ENCODE measurements at places on chromosomes 16 and 17.

DNA sequence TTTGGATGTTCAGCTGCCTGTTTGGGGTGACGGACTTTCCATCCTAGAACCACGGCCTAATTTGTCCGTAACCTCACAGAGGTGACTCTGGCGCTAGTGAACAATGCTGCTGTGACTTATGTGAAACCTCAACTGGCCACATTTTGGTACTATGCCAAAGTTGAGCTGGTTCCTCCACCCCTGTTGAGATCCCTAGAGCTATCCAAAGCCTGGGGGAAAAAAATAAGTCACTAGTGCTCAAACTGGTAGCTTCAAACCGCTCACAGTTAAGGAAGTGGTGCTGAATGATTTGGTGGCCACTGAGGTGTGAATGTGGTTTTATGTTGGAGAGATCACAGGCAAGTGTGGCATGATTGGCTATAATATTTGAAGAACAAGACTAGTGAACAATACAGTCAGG is 11.3 kb upstream of the TUBG2 start:
- DNase-seq: no peak
- no peak overlapping the region for H3K4me3 ChIP-seq
- no peaks in the 10 kb centered on the region for H3K27me3 ChIP-seq
- no peaks in the 10 kb centered on the region for H3K4me1 ChIP-seq
- no peaks in the 10 kb centered on the region for H3K36me3 ChIP-seq
- H3K27ac ChIP-seq: no peak overlapping the region

DNA sequence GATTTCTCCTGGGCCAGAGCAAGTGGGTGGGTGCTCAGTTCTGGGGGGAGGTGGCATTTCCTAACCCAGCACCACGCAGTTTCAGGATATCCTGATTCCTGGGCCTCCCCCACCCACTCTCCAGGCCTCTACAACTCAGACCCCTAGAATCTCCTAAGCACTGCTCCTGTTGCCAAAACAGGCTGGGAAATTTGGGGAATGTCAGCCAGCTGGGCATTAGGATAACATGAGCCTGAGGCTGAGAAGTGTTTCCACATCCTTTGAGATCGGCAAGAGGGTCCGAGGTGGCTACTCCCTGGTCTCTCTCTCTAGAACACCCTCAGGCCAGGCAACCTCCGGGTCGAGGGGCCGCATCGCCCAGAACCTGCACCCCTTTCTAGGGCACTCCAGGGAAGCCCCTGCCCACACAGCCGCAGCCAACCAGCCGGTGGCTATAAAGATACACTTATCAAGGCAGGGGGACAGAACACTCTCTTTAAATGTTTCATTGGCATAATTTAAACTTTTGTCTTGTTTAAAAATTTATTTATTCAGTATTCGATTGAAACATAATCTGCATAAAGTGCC is 23.6 kb downstream of the TBC1D16 start:
- no peak for DNase-seq
- H3K27ac ChIP-seq: no peak overlapping the region
- H3K4me3 ChIP-seq: no peak overlapping the region

DNA sequence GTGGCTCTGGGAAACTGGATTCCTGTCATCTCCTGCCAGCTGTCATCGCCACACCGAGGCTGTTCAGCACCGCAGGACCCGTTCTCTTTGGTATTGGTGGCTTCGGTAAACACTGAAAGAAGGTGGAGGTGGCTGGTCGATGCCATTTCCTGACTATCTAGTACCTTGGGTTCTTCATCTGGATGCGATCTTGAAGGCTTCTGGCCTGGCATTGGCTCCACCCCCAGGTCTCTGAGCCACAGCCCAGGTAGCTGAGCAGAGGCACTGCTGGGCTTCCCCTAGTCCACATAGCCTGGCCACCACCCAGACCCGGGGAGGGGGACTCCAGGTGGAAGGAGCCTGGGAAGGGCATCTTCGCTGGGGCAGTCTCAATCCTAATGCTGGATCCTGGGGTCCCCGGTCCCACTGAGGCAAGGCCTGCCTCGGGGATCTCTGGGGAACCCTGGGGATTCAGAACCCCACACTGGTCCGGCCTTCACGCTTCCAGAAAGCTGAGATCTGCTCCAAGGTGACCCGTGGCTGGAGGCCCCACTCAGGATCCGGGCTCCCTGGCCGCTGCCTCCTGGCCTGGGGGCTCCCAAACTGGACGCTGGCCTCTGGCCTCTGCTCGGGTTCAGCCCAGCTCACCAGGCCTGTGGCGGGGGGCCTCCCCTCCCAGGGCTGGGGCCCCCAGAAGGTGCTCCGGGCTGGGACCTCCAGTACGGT is 1.8 kb downstream of the C16orf54 start:
- H3K4me1 ChIP-seq: peaks cover 6% of the 10 kb centered on the region
- H3K36me3 ChIP-seq: no peaks in the 10 kb centered on the region
- no peak overlapping the region for H3K4me3 ChIP-seq
- no peak for DNase-seq
- H3K27ac ChIP-seq: no peak overlapping the region

DNA sequence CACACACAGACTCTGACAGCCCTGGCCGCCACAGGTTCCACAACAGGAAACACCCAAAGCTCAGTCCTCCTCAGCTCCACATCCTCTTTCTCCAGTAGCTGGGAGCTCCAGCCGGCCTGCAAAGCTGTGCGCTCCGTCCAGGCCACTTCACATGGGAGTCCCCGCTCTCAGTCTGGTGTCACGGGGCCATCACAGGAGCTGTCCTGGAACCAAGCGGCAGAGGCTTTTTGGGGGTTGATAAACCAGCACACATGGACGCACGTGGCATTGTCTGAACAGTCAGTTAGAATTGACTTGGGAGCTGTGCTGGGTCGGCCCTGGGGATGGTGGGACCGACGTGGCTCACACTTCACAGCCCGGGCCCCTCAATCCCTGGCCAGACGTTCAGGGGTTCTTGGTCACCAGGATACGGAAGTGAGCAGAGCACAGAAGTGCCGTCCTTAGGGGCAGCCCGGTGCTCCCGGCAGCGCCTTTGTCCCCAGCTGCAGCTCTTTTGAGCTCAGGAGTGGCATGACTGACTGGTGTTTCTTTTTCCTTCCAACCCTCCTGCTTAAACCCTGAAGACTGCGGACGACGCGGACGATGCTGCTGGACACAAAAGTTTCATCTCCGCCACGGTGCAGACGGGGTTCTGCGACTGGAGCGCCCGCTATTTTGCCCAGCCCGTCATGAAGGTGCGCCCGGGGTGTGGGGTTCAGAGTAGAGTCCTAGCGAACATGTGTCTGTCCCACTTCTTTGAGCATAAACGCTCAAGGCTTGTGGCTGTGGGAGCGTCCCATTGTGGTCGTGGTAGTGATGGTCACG is 66.6 kb upstream of the CHMP6 start:
- H3K4me3 ChIP-seq: no peak overlapping the region
- no peak overlapping the region for H3K27ac ChIP-seq
- no peaks in the 10 kb centered on the region for H3K36me3 ChIP-seq
- DNase-seq: no peak
- no peaks in the 10 kb centered on the region for H3K27me3 ChIP-seq

GRCh38 chr16:28188085-28188916 is 23.5 kb downstream of the XPO6 start:
- peaks cover 62% of the 10 kb centered on the region for H3K4me1 ChIP-seq
- peaks cover 57% of the 10 kb centered on the region for H3K36me3 ChIP-seq
- H3K4me3 ChIP-seq: no peak overlapping the region
- DNase-seq: peak; percentile 76
- H3K27ac ChIP-seq: peak overlapping the region; percentile 43

GRCh38 chr17:9230346-9230745 is 209.0 kb downstream of the NTN1 start:
- DNase-seq: no peak
- H3K4me3 ChIP-seq: no peak overlapping the region
- H3K27me3 ChIP-seq: no peaks in the 10 kb centered on the region
- H3K27ac ChIP-seq: no peak overlapping the region
- no peaks in the 10 kb centered on the region for H3K36me3 ChIP-seq

GRCh38 chr17:16371742-16372141 is 9.1 kb upstream of the UBB start:
- no peak overlapping the region for H3K27ac ChIP-seq
- no peak for DNase-seq
- no peak overlapping the region for H3K4me3 ChIP-seq
- no peaks in the 10 kb centered on the region for H3K36me3 ChIP-seq
- H3K4me1 ChIP-seq: peaks cover under 1% of the 10 kb centered on the region
- H3K27me3 ChIP-seq: no peaks in the 10 kb centered on the region

GRCh38 chr16:61937646-61938045 is 98.6 kb downstream of the CDH8 start:
- H3K4me1 ChIP-seq: no peaks in the 10 kb centered on the region
- H3K36me3 ChIP-seq: no peaks in the 10 kb centered on the region
- H3K4me3 ChIP-seq: no peak overlapping the region
- H3K27ac ChIP-seq: no peak overlapping the region
- no peak for DNase-seq

DNA sequence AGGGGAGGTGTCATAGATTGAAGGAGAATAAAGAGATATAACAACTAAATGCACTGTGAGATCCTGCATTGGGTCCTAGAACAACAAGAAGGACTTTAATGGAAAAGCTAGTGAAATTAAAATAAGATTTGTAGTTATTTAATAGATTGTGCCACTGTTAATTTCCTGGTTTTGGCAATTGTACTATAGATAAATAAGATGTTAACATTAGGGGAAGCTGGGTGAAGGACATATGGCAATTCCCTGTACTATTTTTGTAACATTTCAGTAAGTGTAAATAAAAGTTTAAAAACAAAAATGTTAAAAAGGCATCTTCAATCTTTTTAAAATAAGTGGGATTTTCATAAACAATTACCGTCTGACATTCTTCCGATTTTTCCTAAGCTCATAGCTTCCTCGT is 258.4 kb upstream of the AXIN2 start:
- no peak for DNase-seq
- no peaks in the 10 kb centered on the region for H3K4me1 ChIP-seq
- H3K4me3 ChIP-seq: no peak overlapping the region

DNA sequence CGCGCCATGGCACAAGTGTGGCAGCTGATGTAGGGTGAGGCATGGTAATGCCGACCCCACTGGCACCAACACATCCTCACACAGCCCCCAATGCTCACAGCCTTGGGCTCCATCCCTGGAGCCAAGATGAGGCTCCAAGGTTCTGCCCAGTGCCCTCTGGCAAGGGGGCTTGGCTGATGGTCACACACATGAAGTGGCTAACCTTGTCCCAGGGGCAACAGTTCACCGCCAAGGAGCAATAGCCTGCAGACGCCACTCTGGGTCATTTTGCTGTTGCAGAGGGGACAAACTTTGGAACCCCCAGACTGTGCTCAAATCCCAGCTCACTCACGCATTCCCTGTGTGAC is 26.8 kb downstream of the TNFRSF13B start:
- DNase-seq: no peak
- no peak overlapping the region for H3K4me3 ChIP-seq

DNA sequence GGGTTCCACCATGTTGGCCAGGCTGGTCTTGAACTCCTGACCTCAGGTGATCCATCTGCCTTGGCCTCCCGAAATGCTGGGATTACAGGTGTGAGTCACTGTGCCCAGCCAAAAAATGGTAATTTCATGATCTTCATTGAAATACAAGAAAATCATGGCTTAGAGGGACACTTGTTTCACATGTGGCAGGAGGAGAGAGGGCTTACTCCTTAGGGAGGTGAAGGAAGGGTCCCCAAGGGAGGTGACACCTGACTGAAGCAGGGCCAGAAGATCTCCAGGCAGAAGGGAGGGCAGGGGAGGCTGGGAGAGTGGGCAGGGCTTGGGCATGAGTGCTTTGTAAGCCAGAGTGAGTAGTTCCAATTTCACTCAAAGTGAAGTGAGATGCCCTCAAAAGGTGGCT is 20.0 kb upstream of the ITGAX start:
- DNase-seq: no peak
- H3K27me3 ChIP-seq: no peaks in the 10 kb centered on the region
- H3K27ac ChIP-seq: no peak overlapping the region
- no peak overlapping the region for H3K4me3 ChIP-seq
- no peaks in the 10 kb centered on the region for H3K4me1 ChIP-seq

DNA sequence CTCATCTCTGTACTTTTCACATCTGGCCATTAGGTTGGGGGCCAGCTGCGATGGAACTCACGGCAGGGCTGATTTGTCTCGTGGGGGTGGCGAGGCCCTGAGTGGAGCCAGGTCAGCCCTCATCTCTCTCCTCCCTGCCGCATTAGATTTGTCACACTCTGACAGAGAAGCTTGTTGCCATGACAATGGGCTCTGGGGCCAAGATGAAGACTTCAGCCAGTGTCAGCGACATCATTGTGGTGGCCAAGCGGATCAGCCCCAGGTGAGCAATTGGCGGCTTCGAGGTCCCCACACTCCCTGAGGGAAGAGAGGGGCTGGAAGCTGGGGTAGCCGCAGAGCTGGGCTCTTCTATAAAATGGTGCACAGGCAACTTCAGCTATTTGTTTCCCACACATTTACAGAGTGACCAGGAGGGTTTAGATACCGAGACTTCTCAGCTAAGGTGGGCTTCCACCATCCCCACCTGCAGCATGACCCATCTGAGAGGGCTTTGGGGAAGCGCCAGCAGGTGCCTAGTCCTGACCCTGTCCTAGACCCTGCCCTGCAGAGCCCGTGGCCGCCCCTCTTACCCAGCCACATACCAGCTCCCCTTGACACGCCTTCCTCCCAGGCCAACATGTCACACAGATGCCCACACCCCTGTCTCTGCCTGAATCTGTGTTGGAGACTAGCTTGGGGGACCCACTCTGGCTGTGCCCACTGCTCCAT is 8.4 kb downstream of the TMEM98 start:
- no peak overlapping the region for H3K27ac ChIP-seq
- H3K4me3 ChIP-seq: no peak overlapping the region
- no peaks in the 10 kb centered on the region for H3K4me1 ChIP-seq
- no peaks in the 10 kb centered on the region for H3K27me3 ChIP-seq
- DNase-seq: no peak
- no peaks in the 10 kb centered on the region for H3K36me3 ChIP-seq

DNA sequence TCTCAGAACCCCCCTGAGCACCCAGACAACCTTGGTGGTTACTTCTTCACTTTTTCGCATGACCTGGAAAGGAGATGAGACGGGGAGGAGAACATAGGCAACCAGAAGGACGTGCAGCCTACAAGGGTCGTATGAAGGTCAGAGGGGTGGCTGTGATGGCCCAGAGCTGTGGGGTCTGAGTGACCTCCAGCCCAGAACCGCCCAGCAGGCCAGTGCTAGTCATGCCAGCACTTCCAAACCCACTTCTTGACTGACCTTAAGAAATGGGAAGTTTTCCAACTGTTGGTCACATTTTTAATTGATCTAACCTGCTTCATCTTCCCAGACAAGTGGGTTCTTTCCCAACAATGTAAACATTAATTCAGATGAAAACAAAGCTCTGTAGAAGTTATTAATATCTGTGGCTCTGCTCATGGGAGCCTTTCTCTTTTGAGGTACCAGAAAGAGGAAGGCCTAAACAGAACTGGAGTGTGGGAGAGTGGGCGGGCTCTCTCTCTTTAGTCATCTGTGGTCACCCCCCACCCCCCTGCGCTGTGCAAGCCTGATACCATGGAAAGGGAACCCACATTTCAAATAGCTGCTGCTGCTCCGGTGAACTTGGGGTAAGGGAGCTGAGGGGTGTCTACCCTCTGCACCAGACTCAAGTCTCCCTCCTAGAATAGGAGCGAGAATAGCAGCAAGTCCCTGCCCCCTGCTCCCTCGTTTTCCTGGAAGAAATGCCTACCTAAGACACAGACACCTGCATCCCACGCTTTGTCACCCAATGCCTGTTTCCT is 101.6 kb downstream of the RAB11FIP4 start:
- H3K4me1 ChIP-seq: peaks cover 63% of the 10 kb centered on the region
- peak; percentile 74 for DNase-seq
- H3K36me3 ChIP-seq: no peaks in the 10 kb centered on the region
- H3K27me3 ChIP-seq: no peaks in the 10 kb centered on the region
- no peak overlapping the region for H3K27ac ChIP-seq

GRCh38 chr16:55832773-55833691 is at the start of gene CES1:
Gene CES1, minus strand, starts transcription at chr16:55833096. Its CDS starts 41 bp downstream, at chr16:55833055.
- H3K27ac ChIP-seq: no peak within 1 kb of the TSS
- H3K4me1 ChIP-seq: no peaks in the 10 kb centered on the region
- H3K36me3 ChIP-seq: no peaks in the 10 kb centered on the region
- no peak within 1 kb of the TSS for H3K4me3 ChIP-seq
